ENCODE measurements at places on chromosomes 6 and 20. TPM values are rescaled to one million over a fixed set of nuclear protein-coding genes. Genes with fewer than 3 reads are reported as not detected.

DEF6 gene
- total RNA-seq = 3.3 TPM

HLA-DRA gene
- 620 TPM for total RNA-seq

MYBL2 gene
- total RNA-seq = not detected

MOXD1 gene
- 5.1 TPM for total RNA-seq

SLC25A27 gene
- total RNA-seq = 47.4 TPM

CDC25B gene
- 65.4 TPM for total RNA-seq

GRCh38 chr6:122717350-122717749 lies 62.2 kb upstream of the FABP7 start:
- no peak for DNase-seq

SASH1 gene
- 142 TPM for total RNA-seq

MOCS1 gene
- 56.7 TPM for total RNA-seq
